Effector memory CD4-positive, alpha-beta T cell (primary cell): ENCODE measurements at places on chromosomes 1 and 21.

- no peaks in the 10 kb centered on the region for H3K4me1 ChIP-seq
- H3K27me3 ChIP-seq: no peaks in the 10 kb centered on the region
- no peak overlapping the region for H3K27ac ChIP-seq
- no peak overlapping the region for H3K4me3 ChIP-seq
Measured at GRCh38 chr1:164794356-164794755, 235.4 kb downstream of the PBX1 start.

- H3K4me3 ChIP-seq: no peak within 1 kb of the TSS
- no peak for DNase-seq
- no peaks in the 10 kb centered on the region for H3K27me3 ChIP-seq
- no peaks in the 10 kb centered on the region for H3K4me1 ChIP-seq
Measured at GRCh38 chr21:44285138-44285992, at the start of gene AIRE. Gene AIRE, plus strand, starts transcription at chr21:44285876. Its CDS starts 131 bp downstream, at chr21:44286007.

DNA sequence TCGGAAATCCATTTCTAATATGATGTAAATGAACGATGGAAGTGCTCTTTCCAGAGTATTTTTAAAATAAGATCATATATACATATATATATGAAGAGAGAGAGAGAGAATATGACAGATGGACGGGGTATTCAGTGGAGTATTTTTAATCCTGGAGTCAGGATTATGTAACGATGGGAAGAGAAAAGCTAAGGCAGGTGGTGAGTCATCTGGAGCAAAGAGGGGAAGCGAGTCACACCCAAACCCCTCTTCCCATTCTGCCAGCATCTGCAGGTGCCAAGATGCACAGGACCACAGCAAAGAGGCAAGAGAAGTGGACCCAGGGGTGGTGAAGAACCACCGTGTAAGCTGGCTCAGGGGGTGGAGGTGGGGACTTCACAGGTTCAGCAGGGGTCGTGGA is 102.7 kb upstream of the GRIK3 start:
- H3K36me3 ChIP-seq: no peaks in the 10 kb centered on the region
- no peaks in the 10 kb centered on the region for H3K4me1 ChIP-seq
- H3K27me3 ChIP-seq: no peaks in the 10 kb centered on the region
- DNase-seq: no peak
- H3K27ac ChIP-seq: no peak overlapping the region

DNA sequence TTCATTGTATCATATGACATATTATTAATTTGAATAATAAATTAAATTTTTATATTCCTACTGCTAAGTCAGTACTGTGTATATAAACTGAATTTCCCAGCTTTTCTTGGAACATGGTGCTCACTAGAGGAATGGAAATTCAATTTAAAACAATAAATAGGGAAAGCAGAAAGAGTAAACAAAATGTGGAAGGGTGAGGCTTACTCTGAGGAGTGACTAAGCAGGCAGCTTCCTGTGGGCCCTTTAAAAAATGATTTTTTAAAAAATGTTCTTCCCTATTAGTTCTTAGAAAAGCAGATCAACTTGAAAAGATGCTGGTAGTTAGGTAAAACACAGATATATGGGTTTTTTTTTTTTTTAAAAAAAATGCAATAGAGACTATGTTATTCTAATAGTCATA is 49.5 kb upstream of the S1PR1 start:
- H3K27ac ChIP-seq: no peak overlapping the region
- no peaks in the 10 kb centered on the region for H3K27me3 ChIP-seq
- H3K4me1 ChIP-seq: no peaks in the 10 kb centered on the region
- H3K36me3 ChIP-seq: no peaks in the 10 kb centered on the region
- no peak for DNase-seq
- H3K4me3 ChIP-seq: no peak overlapping the region

DNA sequence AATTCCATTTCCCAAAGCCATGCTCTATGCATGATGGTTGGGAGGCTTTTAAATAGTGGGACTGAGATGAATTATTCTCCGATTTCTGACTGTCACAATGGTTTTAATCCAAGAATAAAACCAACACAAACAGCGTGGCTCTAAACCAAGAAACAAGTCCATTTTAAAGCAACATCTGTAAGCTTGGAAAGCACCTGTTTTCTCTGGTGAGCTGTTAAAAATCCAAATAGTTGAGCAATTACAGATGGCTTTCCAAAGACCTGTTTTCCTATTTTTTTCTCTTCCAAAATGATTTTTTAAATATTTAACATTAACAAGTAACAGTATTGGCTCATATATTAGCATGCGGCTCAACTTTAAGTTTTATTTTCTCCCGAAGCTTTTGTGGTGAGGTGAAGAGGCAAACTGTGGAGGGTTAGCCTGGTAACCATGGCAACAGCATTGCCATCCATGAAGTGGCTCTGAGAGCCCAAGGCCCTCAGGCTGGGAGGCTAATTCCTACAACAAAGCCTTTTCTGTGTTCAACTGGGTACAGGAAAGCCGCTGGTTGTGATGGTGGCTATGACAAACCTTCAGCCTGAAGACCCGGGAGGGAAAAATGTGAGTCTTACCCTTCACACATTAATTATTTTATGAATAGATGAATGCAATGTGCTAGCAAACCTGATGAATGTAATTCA is 56.7 kb upstream of the B3GALT5 start:
- H3K27ac ChIP-seq: no peak overlapping the region
- H3K36me3 ChIP-seq: no peaks in the 10 kb centered on the region
- no peaks in the 10 kb centered on the region for H3K4me1 ChIP-seq
- no peak for DNase-seq
- no peaks in the 10 kb centered on the region for H3K27me3 ChIP-seq
- H3K4me3 ChIP-seq: no peak overlapping the region

GRCh38 chr21:25909341-25909740 is 174.6 kb downstream of the GABPA start:
- DNase-seq: no peak
- H3K27me3 ChIP-seq: no peaks in the 10 kb centered on the region
- no peak overlapping the region for H3K27ac ChIP-seq

- DNase-seq: no peak
- H3K4me1 ChIP-seq: peaks cover 7% of the 10 kb centered on the region
- no peaks in the 10 kb centered on the region for H3K36me3 ChIP-seq
- H3K27ac ChIP-seq: peak overlapping the region; percentile 73
Measured at GRCh38 chr1:44354268-44354839, 703 bp downstream of the ERI3 start.

- H3K4me1 ChIP-seq: no peaks in the 10 kb centered on the region
- H3K27me3 ChIP-seq: no peaks in the 10 kb centered on the region
- no peak overlapping the region for H3K4me3 ChIP-seq
- DNase-seq: no peak
Measured at GRCh38 chr1:207925210-207925609, 14.3 kb upstream of the CD34 start.

GRCh38 chr1:186761358-186761757 is 67.4 kb upstream of the PLA2G4A start:
- no peaks in the 10 kb centered on the region for H3K27me3 ChIP-seq
- no peak overlapping the region for H3K27ac ChIP-seq
- H3K4me3 ChIP-seq: no peak overlapping the region
- no peaks in the 10 kb centered on the region for H3K4me1 ChIP-seq
- no peak for DNase-seq
- H3K36me3 ChIP-seq: no peaks in the 10 kb centered on the region

- H3K4me3 ChIP-seq: no peak overlapping the region
- no peak for DNase-seq
- H3K4me1 ChIP-seq: no peaks in the 10 kb centered on the region
- no peak overlapping the region for H3K27ac ChIP-seq
- no peaks in the 10 kb centered on the region for H3K36me3 ChIP-seq
Measured at GRCh38 chr1:119286587-119287181, 81.9 kb upstream of the HAO2 start.

DNA sequence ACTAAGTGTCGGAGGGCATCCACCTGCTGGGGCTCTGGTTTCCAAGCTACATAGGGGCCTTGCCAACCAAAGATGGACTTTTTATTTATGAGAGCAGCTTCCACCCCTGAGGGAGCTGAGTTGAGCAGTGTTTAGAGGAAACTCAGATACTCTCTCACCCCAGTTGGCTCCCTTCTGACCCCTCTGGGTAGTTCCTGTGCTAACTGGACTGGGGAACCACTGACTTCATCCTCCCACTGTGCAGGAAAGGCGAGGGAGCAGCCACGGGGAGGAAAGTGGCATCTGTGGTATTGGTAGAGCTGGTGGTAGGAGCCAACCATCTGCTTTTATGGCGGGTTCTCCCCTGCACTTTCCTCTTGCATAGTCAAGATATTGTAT is 70.4 kb downstream of the MPZL1 start:
- no peaks in the 10 kb centered on the region for H3K36me3 ChIP-seq
- H3K4me3 ChIP-seq: no peak overlapping the region
- H3K27ac ChIP-seq: no peak overlapping the region

- no peaks in the 10 kb centered on the region for H3K27me3 ChIP-seq
- H3K4me3 ChIP-seq: no peak overlapping the region
- no peak overlapping the region for H3K27ac ChIP-seq
- no peak for DNase-seq
Measured at GRCh38 chr1:78553859-78554258, 63.1 kb downstream of the PTGFR start.

- no peak overlapping the region for H3K4me3 ChIP-seq
- H3K36me3 ChIP-seq: no peaks in the 10 kb centered on the region
- no peaks in the 10 kb centered on the region for H3K27me3 ChIP-seq
- no peaks in the 10 kb centered on the region for H3K4me1 ChIP-seq
Measured at GRCh38 chr1:82562448-82562847, 761.7 kb downstream of the ADGRL2 start.

- no peak overlapping the region for H3K4me3 ChIP-seq
- H3K27me3 ChIP-seq: no peaks in the 10 kb centered on the region
- H3K27ac ChIP-seq: no peak overlapping the region
- no peak for DNase-seq
- H3K4me1 ChIP-seq: no peaks in the 10 kb centered on the region
Measured at GRCh38 chr1:219774386-219774785, 154.0 kb downstream of the SLC30A10 start.

- peaks cover 7% of the 10 kb centered on the region for H3K36me3 ChIP-seq
- peak overlapping the region; percentile 83 for H3K4me3 ChIP-seq
- no peaks in the 10 kb centered on the region for H3K27me3 ChIP-seq
- peaks cover 12% of the 10 kb centered on the region for H3K4me1 ChIP-seq
Measured at GRCh38 chr1:171486048-171486519, 754 bp downstream of the PRRC2C start.

- no peak overlapping the region for H3K4me3 ChIP-seq
- no peaks in the 10 kb centered on the region for H3K27me3 ChIP-seq
- H3K4me1 ChIP-seq: no peaks in the 10 kb centered on the region
- no peak overlapping the region for H3K27ac ChIP-seq
Measured at GRCh38 chr1:10673109-10673711, 123.2 kb downstream of the CASZ1 start.

DNA sequence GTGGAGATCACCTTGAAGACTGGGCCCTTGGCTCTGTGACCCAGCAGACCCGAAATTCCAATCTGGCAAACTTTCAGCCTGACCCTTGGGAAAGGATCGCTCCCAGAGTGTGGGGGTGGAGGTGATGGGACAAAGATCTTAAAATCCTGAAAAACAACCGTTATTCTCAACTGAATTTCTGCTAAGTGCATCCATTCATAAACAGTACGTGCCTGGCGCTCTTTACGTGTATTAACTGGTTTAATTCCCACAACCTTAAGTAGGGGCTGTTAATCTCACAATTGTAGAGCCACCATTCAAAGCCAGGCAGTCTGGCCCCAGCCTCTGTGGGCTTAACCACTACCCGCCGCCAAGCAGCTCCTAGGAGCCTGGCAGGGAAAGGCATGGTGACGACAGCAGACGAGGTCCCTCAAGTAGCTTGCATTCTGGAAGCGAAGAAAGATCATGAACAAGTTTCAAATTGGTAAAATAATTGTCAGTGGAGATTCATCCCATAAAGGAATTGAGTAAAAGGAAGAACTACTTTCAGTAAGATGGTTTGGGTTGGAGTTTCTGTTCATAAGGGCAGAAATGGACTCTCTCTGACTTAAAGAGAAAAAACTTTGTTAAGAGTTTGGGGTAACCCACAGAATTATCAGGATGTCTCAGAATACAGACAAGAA is 11.4 kb upstream of the RGS16 start:
- H3K4me1 ChIP-seq: peaks cover 28% of the 10 kb centered on the region
- peak overlapping the region; percentile 53 for H3K4me3 ChIP-seq
- H3K36me3 ChIP-seq: no peaks in the 10 kb centered on the region
- no peaks in the 10 kb centered on the region for H3K27me3 ChIP-seq
- H3K27ac ChIP-seq: peak overlapping the region; percentile 44

DNA sequence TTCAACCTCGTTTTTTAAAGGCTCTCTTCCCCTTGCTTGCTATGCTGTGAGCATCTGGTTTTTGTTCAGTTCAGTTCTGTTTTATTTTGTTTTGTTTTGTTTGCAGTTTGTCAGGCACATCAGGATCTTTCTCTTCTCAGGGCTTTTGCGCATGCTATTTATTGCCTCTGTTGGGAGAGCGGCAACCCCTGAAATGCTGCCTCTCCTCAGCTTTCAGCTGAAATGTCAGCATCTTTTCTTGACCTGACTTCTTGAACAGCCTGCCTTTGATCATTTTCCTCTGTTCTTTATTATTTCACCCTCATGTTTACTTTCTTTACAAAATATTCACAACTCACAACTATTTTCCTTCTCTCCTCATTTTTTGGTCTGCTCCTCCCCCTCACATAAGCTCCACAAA is 50.4 kb upstream of the RC3H1 start:
- no peak for DNase-seq
- no peaks in the 10 kb centered on the region for H3K4me1 ChIP-seq
- H3K36me3 ChIP-seq: no peaks in the 10 kb centered on the region
- no peak overlapping the region for H3K27ac ChIP-seq
- H3K27me3 ChIP-seq: no peaks in the 10 kb centered on the region

GRCh38 chr1:67469431-67469830 is 39.2 kb upstream of the SERBP1 start:
- no peak overlapping the region for H3K27ac ChIP-seq
- H3K27me3 ChIP-seq: no peaks in the 10 kb centered on the region
- H3K4me3 ChIP-seq: no peak overlapping the region
- H3K36me3 ChIP-seq: no peaks in the 10 kb centered on the region
- DNase-seq: no peak

DNA sequence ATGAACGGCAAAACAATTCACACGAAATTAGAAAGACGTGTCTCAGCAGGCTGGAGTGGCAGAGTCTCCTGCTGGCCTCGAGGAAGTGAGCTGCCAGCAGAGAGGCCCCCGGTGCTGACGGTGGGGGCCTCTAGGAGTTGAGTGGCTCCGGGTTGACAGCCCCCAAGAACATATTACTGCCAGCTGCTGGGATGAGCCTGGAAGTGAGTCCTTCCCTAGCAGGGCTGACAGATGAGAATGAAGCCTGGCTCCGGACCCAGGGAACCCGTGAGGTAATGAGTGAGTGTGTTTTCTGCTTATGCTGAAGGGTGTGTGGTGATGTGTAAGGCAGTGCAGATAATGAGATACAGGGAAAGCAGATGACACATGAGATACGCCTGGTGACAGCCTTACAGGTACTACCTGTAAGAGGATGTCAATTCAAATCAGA is 23.5 kb upstream of the LRRC47 start:
- peaks cover 24% of the 10 kb centered on the region for H3K36me3 ChIP-seq
- H3K27ac ChIP-seq: no peak overlapping the region
- no peaks in the 10 kb centered on the region for H3K27me3 ChIP-seq
- DNase-seq: no peak
- H3K4me1 ChIP-seq: no peaks in the 10 kb centered on the region
- H3K4me3 ChIP-seq: no peak overlapping the region
